ENCODE measurements at places on chromosomes 7 and 10.

DNA sequence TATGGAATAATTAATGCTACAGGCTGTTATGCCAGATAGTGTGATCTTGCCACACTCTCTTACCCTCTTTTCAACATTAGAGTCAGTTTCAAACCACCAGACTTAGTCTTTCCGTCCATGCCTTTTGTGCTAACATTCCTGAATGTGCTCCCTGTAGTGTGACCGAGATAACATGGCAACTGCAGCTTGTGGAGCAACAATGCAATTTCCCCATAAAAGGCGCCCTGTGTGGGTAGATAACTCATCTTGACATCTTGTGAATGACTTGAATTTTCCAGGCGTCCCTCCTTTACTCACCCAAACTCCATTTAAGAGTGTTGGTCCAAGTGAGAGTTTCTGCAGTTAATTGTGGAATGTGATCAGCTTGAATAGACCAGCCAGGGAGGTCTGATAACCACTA lies 99.6 kb downstream of the DNAH11 start:
- DNase-seq, result no peak

DNA sequence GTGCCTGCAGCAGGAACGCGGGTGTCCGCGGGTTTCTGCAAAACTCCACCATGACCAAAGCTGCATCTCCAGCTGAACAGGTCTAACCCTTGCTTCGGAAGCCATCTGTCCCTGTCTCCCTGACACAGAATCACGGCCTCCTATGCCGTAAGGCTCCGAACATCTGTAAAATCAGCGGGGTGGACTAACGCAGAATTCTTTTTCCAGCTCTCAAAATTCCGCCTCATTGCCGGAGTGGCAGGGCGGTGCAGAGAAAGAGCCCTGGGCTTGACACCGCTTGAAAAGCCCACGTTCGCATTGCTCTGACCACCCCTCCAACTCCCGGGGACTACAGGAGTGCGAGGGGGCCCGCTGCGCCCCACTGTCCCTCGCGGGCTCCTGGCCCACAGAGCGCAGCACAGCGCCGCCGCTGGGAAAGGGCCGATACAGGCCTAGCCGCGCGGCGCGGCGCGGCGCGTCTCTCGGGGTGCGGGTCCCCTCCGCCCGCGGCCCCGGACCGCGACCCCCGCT lies 409 bp downstream of the DNMBP start:
- DNase-seq, result no peak

GRCh38 chr10:132679640-132680039 lies 106.3 kb downstream of the NKX6-2 start:
- DNase-seq, result no peak

DNA sequence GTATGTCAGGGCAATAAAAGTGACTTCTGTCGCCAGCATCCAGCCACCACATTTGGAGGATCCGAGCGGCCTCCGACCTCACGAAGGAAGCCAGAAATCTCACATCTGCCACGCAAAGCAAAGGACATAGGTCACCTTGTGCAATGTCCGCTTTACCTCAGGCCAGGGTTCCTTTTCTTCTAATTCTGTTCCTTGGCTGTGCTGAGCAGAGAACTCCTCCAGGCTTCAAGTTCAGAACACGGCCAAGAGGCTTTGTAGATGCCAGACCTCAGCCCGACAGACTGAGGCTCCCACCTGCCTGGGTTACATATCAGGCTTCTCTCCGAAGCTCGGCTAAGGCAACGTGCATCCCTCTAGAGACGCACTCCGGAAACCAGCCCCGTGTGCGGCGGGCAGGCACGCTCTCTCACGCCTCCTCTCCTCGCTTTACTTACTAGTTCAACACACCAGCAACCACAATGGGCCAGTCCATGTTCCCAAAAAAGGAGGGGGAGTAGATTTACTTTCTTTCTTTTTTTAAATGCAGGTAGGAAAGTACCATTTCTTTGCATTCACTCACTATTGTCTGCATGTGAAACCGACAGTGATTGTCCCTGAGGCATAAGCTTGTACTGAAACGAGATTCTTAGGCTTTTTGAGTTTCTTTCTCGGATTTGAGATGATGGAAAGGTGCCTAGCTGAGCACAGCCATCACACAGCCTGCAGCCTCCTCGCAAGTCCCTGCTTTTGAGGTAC lies 122.4 kb upstream of the AFAP1L2 start:
- peak; percentile 80 for DNase-seq

GRCh38 chr7:107242267-107242666 lies 73.5 kb downstream of the HBP1 start:
- no peak for DNase-seq

DNA sequence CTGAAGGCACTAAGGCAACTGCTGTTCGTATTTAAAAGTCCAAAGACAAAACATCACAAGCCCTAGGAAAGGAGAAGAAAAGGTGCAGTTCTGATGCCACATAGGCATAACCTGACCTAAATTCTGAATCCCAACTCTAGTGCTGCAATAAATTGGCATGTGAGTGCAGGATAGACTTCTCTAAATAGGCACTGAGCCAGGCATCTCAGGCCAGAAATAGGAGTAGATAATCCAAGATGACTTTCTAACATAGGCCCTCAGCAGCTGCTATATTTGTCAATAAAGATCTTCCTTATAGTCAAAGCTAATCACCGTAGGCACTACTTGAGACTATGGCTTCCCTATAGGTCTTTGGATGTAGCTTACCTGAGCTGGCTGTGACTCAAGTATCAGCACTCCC lies 1163.8 kb downstream of the SORCS1 start:
- DNase-seq, result no peak
